ENCODE measurements at places on chromosomes 16 and 17.
A peak's percentile ranks its signal among the peaks of the same experiment; 100 is the strongest.

DNA sequence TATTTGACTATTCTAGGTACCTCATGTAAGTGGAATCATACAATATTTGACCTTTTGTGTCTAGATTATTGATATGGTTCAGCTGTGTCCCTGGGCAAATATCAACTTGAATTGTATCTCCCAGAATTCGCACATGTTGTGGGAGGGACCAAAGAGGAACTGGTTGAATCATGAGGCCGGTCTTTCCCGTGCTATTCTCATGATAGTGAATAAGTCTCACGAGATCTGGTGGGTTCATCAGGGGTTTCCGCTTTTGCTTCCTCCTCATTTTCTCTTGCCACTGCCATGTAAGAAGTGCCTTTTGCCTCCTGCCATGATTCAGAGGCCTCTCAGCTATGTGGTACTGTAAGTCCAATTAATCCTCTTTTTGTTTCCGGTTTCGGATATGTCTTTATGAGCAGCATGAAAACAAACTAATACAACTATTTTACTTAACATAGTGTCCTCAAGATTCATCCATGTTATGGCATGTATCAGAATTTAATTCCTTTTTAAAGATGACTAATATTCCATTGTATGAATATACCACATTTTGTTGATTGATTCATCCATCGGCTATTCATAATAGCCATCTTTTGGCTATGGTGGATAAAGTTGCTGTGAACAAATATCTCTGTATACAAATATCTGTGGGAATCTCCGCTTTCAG lies 129.1 kb downstream of the FTO start:
- no peak for DNase-seq

- peak; percentile 88 for DNase-seq
These were observed 19.1 kb upstream of the STAC2 start for GRCh38 chr17:39244600-39245570.

DNA sequence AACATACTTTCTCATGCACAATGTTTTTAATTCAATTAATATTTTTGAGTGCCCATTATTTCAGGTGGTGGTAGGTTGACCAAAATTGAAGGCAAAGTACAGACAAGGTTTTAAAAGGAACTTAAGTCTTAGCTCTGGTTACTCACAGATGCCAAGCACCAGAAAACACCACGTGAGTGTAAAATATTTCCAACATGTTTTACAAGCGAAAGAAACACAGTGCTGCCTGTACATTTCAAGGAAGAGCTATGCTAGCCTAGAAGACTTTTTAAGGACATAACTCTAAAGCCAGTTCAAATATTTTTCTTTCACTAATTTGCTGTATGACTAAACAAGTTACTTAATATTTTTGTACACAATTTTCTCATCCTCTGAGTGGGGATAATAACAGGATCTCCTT lies 736.4 kb upstream of the GOT2 start:
- no peak for DNase-seq

DNA sequence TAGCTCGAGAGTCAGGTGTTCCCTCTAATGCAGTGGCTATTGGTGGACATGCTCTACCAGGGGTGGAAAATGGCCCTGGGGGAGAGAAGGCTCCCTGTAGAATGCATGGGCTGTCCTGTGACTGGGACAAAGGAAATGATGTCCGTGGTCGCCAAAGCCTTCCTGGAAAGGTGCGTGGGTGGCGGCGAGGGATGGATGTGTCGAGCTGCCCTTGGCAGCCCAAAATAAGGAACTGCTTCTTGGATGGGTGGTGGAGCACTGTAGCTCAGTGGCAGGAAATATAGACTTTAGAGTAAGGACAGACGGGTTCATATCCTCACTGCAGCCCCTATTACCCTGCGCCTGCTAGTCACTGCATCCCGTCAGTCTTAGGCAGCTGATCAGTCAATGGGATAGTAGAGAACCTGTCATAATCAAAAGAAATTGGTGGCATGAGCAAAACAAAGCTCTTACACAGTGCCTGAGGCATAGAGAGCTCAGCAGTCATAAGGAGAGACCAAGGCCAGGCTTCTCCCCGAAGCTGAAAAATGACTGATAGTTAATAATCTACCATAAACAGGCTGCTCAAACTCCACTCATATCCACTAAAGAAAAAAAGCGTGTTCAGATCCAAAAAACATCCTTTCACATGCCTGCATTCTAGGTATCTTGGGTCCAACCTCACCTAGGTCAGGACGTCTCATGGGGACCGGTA lies 123.5 kb upstream of the PLCG2 start:
- no peak for DNase-seq

- peak; percentile 99 for DNase-seq
These were observed 11.4 kb downstream of the MARVELD3 start for GRCh38 chr16:71637398-71637797.

GRCh38 chr17:56739376-56739775 lies 94.3 kb downstream of the C17orf67 start:
- peak; percentile 49 for DNase-seq

- peak; percentile 66 for DNase-seq
These were observed 58.0 kb upstream of the GSE1 start for GRCh38 chr16:85554889-85555718.

- no peak for DNase-seq
These were observed 18.9 kb upstream of the RNF43 start for GRCh38 chr17:58436245-58436644.

DNA sequence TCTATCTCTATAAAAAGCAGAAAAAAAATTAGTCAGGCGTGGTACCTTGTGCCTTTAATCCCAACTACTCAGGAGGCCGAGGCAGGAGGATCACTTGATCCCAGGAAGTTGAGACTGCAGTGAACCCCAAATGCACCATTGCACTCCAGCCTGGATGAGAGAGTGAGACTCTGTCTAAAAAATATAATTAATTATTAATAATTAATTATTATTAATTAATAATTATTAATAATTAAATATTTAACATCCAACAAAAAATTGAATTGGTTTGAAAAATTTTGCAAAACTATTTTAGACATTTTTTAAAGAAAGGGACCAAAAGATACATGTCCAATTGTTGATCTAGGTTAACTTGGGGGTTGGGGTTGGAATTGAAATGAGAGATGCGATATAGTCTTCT lies 51.0 kb downstream of the MYH3 start:
- no peak for DNase-seq

- DNase-seq = no peak
These were observed 2.5 kb downstream of the TRIM47 start for GRCh38 chr17:75875940-75876189.

DNA sequence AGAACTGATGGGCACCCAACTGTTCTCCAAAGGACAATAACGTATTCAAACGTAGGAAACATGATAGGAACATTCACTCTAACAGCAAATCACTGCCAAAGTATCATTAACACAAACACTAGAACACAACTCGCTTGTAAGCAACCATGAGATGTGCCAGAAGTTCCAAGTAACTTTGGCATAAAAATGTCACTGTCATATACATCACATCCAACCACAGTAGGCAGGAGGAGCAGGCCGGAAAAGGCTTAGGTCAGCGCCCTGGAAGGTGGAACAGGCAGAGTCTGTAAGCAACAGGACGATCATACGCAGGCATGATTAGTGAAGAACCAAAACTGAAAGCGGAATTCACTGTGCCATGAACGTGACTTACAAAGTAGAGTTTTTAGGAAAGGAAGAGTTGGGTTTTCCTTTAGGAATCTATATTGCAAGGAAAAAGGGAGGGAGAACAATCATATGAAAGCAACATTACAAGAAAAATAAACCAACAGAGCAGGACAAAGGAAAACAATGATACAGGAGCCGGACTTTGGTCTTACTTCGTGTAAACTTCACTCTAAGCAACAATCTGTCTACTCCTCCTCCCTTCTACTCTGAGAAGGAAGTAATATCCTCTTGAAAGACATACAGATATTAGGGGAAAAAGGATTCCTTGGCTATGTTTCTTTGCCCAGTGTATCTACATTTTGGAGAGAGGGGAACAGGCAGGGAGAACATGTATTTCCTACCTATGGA lies 52.3 kb downstream of the YWHAE start:
- peak; percentile 74 for DNase-seq

GRCh38 chr17:80189611-80190010 lies 19.8 kb downstream of the CARD14 start:
- DNase-seq = no peak

GRCh38 chr16:26598061-26598460 lies 468.7 kb upstream of the C16orf82 start:
- peak; percentile 72 for DNase-seq

GRCh38 chr16:72705801-72706200 lies 342.1 kb downstream of the ZFHX3 start:
- no peak for DNase-seq

DNA sequence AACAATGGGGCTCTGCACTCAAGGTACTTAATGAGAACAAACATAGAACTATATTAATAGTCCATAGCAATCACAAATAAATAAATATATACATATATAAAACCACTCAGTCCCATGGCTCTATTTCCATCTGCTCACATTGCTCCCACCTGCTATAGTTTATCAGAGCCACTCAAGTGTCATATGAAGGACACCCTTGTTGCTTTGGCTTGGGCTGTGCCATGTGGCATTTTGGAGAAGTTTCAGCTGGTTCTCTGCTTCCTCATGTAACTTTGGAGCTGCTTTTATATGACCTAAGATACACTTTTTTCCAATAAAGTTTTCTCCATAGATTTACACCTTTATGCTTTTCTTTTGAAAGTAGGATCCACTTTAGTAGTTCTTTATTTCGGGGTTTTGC lies 126.4 kb downstream of the KCNJ2 start:
- no peak for DNase-seq

DNA sequence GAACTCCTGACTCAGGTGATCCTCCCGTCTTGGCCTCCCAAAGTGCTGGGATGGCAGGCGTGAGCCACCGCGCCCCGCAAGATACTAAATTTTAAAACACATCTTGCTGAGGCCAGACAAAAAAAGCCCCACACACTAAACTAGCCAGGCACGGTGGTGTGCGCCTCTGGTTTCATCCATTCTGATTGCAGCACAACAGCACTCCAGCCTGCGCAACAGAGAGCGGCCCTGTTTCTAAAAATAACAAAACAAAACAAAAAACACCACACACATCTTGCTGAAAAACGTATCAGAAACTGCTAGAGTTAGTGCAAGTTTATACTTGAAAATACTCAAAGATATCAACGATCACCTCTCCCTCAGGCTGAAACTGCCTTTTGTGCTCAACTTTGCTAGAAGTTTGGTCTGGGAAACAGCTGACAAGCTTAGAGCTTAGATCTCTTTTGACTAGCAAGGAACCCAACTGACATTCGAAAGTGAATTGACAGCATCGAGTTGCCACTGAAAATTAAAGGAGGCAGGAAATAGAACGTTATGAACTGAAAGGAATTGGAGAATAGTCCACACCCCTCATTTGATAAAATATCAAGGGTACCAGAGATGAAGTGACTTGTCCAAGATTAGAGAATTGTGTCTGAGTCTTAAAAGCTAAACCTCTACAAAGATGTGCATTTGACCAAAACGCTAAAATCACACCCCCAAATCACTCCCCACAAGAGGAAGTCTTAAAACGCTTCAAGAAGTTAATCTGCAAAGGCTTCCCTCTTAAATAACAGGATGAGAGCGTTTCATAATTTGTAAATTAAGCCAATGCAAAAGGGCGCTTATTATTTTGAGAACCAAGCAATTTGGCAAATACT lies 908 bp downstream of the COG4 start:
- no peak for DNase-seq

GRCh38 chr17:55661963-55662834 lies 60.5 kb downstream of the TMEM100 start:
- DNase-seq = no peak

GRCh38 chr16:57629516-57630406 lies 1.3 kb downstream of the ADGRG1 start:
- DNase-seq = no peak

DNA sequence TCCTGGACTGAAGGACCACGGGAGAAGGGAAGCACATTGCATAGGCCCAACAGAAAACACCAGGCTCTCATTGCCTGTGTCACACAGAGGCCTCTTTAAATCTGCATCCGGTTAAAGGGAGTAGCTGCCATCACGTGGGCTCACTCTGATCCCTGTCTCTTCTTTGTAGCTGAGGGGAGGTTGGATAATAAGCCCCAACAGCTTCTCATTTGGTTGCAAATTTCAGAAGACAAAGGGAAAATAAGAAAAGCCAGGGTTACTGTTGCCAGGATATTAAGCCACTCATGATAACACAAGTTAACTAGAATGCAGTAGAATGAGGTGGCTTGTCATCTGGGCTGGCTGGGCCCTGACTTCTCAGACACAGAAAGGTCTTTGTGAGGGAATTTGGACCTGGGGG lies 325.1 kb upstream of the ERCC4 start:
- DNase-seq = no peak

- DNase-seq = no peak
These were observed 2.5 kb downstream of the ADAT1 start for GRCh38 chr16:75620326-75621169.

DNA sequence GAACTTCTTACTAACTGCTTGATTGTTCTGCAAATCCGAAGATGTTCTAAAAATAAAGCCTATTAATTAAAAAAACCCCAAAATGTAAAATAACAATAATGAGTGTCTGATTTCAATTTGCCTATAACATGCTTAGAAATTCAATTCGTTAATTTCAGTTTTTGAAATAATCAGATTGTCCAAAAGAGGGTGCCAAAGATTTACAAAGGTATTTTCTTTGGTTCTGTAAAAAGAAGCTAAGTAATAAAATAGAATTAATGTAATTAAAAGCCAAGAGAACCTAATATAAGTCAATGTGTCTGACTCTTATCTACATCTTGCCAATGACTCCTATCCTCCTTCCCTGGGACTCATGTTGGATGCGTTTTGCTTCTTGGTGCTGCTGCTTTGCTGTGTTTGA lies 75.0 kb upstream of the CPHXL start:
- DNase-seq = peak; percentile 5

GRCh38 chr17:65278050-65278819 lies 141.1 kb downstream of the RGS9 start:
- peak; percentile 83 for DNase-seq

DNA sequence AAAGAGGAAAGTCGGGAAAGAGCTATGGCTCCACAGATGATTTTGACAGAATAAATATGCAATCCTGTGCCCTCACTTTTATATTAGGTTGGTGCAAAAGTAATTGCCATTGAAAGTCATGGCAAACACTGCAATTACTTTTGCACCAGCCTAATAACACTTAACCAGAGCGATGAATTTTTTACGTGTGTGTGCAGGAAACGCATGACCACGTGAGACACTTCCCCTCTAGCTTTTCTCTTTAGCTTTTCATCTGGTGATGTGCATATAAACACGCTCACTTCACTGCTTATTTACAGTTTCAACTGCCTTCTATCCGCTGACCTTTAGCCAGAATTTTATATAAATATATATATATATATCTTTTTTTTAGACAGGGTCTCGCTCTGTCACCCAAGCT lies 216.3 kb upstream of the PSMD7 start:
- no peak for DNase-seq

- no peak for DNase-seq
These were observed 7.3 kb downstream of the ABI3 start for GRCh38 chr17:49217651-49218413.

- no peak for DNase-seq
These were observed 197.7 kb upstream of the CIBAR2 start for GRCh38 chr16:85309656-85310587.

- DNase-seq = no peak
These were observed 147.5 kb downstream of the CDH11 start for GRCh38 chr16:64974381-64974780.

GRCh38 chr17:62189377-62189776 lies 124.3 kb upstream of the MED13 start:
- DNase-seq = no peak

- DNase-seq = no peak
These were observed 164.4 kb upstream of the XYLT1 start for GRCh38 chr16:17635183-17635582.

GRCh38 chr17:40535924-40536294 lies 29.4 kb downstream of the CCR7 start:
- DNase-seq = no peak

All from choroid plexus epithelial cell (primary cell).